ENCODE measurements at places on chromosomes 3 and 15.

DNA sequence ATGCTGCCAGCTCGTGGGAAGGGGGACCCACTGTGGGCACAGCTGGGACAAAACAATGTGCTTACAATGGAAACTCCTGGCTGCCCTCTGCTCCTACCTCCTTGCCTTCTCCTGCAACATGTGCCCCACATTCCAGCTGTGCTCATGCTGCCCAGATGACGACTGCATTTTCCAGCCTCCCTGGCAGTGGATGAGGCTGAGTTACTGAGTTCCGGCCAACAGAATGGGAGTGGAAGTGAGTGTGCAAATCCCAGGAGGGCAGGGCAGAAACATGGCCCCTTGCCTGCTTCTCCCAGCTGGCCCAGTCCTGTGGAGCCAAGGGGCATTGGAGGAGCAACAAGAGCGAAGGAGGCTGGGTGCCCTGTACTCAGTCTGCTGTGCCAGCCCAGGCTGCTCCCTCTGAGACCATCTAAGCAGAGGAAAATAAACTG is 17.1 kb downstream of the KLF15 start:
- no peak for DNase-seq
- no peak overlapping the region for H3K27ac ChIP-seq
- H3K27me3 ChIP-seq = no peaks in the 10 kb centered on the region
- H3K36me3 ChIP-seq = no peaks in the 10 kb centered on the region
- no peak overlapping the region for H3K4me3 ChIP-seq

DNA sequence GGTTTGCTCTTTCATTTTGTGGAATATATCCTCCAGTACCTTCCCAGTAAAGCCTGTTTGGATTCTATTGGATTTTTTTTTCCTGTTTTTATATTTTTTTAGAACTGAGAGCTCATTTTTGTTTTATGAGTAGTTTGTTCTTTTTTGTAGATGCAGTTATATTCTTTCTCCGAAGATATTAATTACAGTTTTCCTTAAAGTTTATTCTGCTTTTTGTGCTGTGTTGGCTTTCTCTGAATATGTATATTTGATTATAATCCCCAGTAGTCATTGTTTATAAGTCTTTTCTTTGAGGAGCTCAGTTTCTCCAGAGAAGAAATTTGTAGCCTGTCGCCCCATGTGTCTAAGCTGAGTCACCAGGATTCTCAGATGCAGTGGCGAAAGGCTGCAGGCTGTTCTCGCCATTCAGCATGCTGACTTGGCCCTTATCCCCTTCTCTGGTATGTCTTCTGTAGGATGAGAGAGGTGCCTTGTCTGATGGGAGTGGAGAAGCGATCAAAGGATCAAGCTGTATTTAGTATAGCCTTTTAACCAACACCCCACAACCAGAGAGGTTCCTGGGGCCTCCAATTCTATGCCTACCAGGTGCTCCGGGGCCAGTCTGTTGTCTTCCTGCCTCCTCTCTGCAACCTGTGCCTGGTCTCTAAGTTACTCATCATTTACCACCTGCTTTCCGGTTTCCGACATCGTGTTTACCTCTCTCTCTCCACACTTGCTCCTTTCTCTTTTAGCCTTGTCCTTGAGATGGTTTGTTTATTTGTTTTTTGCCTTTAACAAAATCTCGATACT is 31.7 kb upstream of the MFSD1 start:
- H3K4me3 ChIP-seq = no peak overlapping the region
- DNase-seq = no peak
- peak overlapping the region; percentile 25 for H3K27ac ChIP-seq

DNA sequence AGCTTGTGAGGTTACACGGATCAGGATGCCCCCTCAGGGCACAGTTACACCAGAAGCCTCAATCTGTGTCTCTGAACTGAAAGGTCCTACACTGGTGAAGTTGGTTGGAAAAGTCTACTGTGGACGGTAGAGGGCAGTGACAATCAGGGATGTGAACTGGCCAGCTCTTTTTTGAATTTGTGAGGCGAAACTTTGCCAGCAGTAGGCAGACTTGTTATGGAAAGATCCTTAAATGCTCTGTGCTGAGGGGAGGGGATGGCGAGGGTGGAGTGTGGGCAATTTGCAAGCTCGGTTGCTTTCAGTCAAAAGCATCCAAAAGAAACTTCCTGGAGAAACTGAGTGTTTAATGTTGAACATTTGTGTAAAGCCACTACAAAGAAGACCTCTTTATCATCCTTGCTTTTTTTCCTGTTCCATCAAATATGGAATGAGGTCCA is 127.4 kb upstream of the ABHD17C start:
- DNase-seq = peak; percentile 65
- H3K27me3 ChIP-seq = no peaks in the 10 kb centered on the region
- H3K36me3 ChIP-seq = no peaks in the 10 kb centered on the region
- H3K27ac ChIP-seq = no peak overlapping the region
- no peaks in the 10 kb centered on the region for H3K4me1 ChIP-seq

- H3K27ac ChIP-seq = no peak overlapping the region
- no peaks in the 10 kb centered on the region for H3K4me1 ChIP-seq
- no peak for DNase-seq
- H3K4me3 ChIP-seq = no peak overlapping the region
- H3K36me3 ChIP-seq = no peaks in the 10 kb centered on the region
These were observed 53.7 kb downstream of the PIK3CB start for GRCh38 chr3:138781012-138781470.

GRCh38 chr3:87088993-87089841 is 98.3 kb upstream of the VGLL3 start:
- H3K4me1 ChIP-seq = no peaks in the 10 kb centered on the region
- no peak overlapping the region for H3K27ac ChIP-seq
- no peak overlapping the region for H3K4me3 ChIP-seq
- no peaks in the 10 kb centered on the region for H3K36me3 ChIP-seq
- no peak for DNase-seq

GRCh38 chr3:148816427-148816826 is 11.2 kb upstream of the CPB1 start:
- no peaks in the 10 kb centered on the region for H3K4me1 ChIP-seq
- no peak overlapping the region for H3K27ac ChIP-seq
- H3K4me3 ChIP-seq = no peak overlapping the region
- no peak for DNase-seq
- H3K27me3 ChIP-seq = no peaks in the 10 kb centered on the region
